ENCODE measurements at places on chromosomes 13 and 19.

DNA sequence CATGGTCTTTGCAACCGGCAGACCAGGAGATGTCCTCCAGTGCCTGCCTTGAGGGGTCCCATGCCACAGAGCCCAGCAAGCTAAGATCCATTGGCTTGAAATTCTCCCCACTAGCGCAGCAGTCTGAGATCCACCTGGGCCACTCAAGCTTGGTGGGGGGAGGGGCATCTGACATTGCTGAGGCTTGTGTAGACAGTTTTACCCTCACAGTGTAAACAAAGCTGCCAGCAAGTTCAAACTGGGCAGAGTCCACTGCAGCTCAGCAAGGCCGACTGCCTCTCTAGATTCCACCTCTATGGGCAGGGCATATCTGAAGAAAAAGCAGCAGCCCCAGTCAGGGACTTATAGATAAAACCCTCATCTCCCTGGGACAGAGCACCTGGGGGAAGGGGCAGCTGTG is 32.0 kb upstream of the ITM2B start:
- no peak for DNase-seq

- DNase-seq: no peak
Observed at GRCh38 chr13:66468656-66469055, 761.5 kb downstream of the PCDH9 start.

- no peak for DNase-seq
Observed at GRCh38 chr19:58001895-58002369, 688 bp downstream of the ZNF606 start.

- peak; percentile 63 for DNase-seq
Observed at GRCh38 chr13:39263033-39263432, 224.8 kb downstream of the NHLRC3 start.

- no peak for DNase-seq
Observed at GRCh38 chr13:38888309-38888708, 102.3 kb downstream of the STOML3 start.

DNA sequence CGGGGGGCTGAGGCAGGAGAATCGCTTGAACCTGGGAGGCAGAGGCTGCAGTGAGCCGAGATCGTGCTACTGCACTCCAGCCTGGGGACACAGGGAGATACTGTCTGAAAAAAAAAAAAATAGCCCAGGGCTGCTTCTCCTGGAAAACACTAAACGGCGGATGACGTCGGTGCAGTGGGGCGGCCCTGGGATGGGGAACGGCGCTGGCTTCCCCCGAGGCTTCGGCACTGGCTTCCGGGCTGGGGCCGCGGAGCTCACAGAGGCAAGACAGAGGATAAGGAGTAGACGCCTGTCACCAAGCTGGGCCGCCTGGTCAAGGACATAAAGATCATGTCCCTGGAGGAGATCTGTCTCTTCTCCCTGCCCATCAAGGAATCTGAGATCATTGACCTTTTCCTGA is 5.0 kb downstream of the PRSS57 start:
- DNase-seq: no peak

DNA sequence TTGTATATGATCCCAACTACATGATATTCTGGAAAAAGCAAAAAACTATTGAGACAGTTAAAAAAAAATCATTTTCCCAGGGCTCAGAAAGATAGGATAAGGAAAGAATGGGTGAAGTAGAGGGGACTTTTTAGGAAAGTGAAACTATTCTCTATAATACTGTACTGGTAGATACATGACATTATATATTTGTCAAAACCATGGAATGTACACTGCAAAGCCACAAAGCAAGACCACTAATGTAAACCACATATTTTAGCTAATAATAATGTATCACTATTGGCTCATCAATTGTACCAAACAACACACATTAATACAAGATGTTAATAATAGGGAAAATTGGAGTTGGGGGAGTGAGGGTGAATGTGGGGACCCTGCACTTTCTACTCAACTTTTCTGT is 182.6 kb downstream of the EFNB2 start:
- no peak for DNase-seq

DNA sequence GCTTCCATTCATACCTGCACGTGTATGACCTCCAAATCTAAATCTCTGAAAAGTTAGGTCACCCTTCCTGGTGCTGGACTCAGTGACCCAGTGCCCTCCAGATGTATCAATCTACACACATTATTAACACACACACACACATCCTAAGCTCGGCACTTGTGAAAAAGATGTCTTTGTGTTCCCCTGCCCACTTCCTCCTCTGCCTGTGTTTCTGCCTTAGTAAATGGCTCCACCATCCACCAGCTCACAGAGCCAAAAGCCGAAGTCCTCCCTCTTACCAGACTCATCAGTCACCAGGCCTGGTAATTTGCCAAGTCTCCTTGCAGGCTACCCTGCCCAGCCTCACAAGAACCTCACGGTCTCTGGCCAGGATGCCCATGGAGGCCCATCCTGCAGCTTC is 131.5 kb downstream of the SHISA2 start:
- no peak for DNase-seq

GRCh38 chr19:50657222-50657669 is 8.0 kb downstream of the C19orf81 start:
- no peak for DNase-seq

DNA sequence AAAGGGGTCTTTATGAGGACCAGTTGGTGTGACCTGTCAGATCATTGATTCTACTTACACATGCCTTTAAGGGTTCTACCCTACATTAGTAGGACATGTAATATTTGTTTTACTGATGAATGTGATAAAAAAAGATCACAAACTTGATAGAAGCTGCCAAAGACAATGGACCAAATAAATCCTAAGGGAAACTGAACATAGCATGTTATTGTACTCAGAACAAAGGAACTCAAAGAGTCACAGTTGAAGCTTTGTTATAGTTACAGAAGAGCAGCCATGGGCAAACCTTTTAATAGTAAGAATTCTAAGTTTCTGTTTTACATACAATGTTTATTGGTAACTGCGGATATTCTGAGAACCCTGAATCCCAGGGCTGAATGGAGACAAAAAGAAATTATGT is 780.1 kb downstream of the SLITRK6 start:
- no peak for DNase-seq

- no peak for DNase-seq
Observed at GRCh38 chr19:43561139-43561970, 14.0 kb downstream of the XRCC1 start.

DNA sequence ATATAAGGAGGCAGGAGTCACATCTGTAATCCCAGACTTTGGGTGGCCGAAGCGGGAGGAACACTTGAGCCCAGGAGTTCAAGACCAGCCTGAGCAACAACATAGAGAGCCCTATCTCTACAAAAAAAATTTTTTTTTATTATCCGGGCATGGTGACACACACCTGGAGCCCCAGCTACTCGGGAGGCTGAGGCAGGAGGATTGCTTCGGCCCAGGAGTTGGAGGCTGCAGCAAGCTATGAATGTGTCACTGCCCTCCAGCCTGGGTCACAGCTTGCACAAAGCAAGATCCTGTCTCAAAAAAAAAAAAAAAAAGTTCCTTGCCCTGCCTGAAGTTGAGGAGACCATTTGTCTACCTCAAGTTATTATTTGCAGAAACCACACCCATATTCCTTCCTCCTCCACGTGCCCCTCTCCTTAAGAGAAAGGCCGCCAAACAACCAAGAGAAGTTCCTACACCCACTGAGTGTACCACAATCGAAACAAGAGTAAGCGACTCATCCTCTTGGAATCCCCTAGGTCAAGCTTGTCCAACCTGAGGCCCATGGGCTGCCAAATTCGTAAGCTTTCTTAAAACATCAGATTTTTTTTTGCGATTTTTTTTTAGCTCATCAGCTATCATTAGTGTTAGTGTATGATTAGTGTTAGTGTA is 2.2 kb downstream of the ABCC4 start:
- DNase-seq: no peak

DNA sequence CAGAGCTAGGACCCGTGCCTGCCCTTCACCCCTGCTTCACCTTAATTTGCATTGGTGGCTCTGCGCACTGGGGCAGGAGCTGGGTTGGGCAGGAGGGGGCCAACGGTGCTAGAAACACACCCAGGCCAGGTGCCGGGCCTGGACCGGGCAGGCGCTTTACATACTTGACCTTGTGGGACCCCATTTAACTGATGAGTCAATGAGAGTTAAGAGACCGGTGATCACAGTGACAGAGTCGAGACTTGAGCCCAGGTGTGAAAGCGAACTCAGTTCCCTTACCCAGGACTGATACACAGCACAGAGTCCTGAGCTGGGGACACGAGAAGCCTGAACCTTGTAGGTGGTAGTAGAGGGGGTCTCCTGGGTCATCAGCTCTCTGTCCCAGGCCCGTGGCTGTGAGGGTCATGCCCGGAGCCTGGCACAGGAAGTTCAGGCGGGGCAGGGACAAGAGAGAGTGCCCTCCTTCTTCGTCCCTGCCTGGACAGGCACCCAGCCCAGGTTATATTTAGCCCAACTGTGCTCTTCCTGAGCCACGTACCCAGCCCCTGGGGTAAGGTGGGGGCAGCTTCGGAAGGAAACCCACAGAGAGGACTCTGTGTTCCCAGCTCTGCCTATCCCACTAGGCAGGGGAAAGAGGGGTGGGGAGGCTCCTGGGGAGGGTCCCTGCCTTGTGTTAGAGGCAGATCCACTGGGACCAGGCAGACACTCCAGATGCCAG is 1.9 kb downstream of the PRX start:
- no peak for DNase-seq

- DNase-seq: no peak
Observed at GRCh38 chr13:40158218-40158617, 502.8 kb downstream of the COG6 start.
